ENCODE measurements at places on chromosomes 13 and 19. TPM values are rescaled to one million over a fixed set of nuclear protein-coding genes. Genes with fewer than 3 reads are reported as not detected.

Gene CGB3
- not detected for total RNA-seq

- DNase-seq = no peak
Observed at GRCh38 chr19:13071444-13072187, 31.0 kb downstream of the LYL1 start.

DNA sequence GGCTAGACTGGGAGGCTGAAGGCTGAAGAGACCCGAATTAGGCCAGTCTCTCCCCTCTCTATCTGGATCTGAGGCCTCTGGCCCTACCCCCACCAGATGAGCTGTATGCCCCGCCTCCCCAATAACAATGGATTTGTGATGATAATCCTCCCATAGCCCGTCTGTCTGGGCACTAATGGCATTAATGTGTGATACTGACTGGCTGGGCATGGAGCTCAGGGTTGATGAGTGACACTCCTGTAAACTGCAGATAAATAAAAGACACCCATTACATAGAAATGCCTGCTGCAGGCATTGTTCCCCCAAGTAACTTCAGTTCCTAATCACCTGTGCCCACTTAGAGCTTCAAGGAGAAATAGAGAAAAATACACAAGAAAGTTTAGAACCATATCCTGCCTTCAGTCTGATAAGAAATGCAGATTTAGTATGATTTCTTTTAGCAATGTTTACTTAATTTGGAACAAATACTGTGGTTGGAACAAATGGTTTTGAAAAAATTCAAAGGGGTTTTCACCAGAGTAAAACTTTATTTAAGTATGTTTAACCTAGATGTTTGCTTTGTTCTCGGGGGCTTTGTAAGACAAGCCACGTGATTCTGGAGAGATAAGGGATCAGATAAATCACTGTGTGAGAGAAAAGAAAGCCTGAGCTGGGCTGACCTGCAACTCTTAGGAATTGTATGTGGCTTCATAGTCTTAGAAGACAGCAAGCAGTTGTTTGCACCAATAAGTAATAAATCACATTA, 60.3 kb downstream of the TNFRSF19 start:
- no peak for DNase-seq

DNA sequence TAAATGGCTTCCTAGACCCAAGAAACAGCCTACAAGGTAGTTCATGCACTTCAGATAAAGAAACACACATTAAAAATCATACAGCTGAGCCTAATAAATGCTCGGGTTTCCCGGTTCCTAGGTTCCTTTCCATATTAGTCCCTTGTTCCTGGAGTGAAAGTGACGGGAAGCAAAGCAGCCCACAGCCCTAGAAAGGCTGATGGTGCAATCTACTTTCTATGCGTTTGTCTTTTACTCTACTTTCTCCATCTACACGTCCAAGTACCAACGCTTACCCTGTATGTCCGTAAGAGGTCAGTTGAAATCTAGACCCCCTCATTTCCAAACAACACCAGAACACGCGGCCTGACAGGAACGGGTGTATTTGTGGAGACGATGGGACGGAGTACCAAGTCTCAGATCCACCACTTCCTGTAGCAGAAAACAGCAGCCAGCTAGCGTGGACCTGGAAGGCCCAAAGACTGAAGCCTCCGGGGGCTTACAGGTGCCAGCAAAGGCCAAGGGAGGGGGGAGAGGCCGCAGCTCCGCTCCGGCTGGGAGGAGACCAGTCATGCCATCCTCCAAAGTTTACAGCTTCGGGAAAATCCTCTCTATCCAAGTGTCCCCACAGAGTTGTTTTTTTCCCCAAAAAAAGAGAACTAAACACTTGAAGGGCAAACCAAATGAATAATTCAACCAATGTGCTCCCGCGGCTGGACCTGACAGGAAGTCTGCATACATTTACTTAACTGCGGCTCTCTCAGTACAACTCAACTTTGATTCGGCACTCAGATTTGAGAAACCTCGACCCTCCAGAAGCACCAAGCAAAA, 34.1 kb downstream of the STK24 start:
- no peak for DNase-seq

DNA sequence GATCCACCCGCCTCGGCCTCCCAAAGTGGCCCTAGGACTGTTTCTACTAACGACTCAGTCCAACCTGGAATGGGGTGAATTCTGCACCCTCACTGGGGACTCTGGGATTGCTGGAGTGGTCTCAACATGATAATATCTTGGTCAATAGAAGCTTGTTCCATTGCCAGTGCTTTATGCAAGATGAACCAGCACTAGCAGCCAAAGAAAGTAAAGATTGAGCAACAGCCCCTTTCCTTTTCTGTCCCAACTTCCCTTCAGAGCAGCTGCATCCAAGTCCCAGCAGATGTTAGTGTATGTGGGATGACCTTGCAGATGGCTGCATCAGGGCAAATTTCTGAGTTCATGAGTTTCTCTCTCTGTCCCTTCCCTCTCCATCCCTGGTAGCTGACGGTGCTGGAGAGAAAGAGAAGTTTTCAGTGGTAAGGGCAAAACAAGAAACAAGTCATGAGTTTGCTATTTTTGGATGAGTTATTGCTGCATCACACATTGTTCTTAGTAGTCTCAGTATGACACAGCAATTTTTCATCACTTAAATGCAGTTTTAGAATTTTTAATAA, 183.6 kb upstream of the EDNRB start:
- peak; percentile 24 for DNase-seq
